Nephron progenitor cell (in vitro differentiated cells): ENCODE measurements at places on chromosomes 7 and 10.

DNA sequence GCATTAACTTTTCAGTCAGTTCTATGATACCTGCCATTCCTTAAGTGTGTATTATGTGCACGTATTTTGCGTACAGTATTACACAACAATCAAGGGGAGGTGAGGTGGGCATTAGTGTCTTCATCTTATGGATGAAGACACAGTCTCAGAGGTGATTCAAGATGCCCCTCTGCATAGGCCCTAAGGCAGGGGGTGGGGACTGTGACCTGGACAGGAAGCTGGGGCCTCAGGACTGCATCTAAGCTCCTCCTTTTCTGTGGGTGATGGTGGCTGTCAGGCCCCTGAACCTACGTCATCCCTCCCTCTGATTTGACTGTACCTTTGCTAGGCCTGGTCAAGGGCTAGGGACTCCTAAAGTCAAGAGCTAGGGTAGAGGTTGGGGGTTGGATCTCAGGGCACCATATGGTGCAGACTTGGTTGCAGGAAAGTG, 38.9 kb downstream of the HK1 start:
- DNase-seq: no peak

- DNase-seq: no peak
Observed at GRCh38 chr10:51653025-51653424, 46.4 kb downstream of the CSTF2T start.

- DNase-seq: no peak
Observed at GRCh38 chr7:4017785-4018184, 664.3 kb upstream of the FOXK1 start.

DNA sequence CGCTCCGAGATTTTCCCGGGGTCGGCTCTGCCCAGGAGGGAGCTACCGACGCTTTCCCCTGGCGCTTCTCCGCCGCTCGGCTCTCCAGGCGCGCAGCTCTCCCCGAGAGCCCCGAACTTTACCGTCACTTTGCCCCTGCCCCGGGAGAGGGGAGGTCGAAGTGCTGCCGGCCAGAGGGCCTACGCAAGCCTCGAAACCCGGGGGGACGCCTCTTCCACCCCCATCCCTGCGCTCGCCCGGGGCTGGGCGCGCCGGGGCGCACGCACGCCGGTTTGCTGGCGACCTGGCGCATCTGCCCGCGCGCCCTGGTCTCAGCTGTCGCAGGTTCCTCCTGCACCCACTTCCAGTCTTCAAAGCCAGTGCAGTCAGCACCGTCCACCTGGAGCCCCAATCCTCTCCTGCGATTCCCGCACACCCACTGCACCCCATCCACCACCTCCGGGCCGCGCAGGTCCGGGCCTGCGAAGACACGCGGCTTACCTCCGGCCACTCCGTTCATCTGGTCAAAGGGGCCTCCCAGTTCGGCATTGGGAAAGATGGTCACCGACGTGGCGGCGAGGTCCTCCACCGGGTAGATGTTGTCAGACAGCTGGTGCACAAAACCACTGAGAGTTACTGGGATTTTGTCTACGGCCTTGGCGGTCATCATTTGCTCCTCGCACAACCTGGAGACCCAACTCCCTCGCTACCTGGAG, 638 bp downstream of the EGR2 start:
- DNase-seq: peak; percentile 20

DNA sequence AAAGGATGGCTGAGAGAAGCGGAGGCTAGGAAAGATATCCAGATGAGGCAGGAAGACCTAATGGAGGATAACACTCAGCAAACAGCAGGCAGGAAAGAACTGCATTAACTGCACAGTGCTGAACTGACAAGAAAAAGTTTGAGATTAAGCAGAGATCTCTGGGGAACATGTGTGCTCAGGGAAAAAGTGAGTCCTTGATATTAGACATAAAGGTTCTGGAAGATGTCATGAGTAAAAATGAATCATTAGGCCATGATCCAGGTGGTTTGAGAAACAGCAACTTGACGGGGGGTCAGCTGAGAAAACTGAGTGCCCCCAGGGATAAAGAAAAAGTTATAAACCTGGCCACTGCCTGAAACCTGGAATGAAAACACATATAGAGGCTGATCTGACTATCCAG, 27.3 kb upstream of the ANK3 start:
- DNase-seq: no peak

DNA sequence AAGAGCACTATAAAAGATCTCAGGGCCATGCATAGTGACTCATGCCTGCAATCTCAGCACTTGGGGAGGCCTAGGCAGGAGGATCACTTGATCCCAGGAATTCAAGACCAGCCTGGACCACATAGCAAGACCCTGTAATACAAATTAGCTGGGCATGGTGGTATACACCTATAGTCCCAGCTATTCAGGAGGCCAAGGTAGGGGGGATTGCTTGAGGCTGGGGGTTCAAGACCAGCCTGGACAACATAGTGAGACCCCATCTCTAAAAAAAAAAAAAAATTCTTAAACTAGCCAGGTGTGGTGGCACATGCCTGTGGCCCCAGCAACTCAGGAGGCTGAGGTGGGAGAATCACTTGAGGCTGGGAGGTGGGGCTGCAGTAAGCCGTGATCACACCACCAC, 15.8 kb downstream of the STYXL1 start:
- no peak for DNase-seq

DNA sequence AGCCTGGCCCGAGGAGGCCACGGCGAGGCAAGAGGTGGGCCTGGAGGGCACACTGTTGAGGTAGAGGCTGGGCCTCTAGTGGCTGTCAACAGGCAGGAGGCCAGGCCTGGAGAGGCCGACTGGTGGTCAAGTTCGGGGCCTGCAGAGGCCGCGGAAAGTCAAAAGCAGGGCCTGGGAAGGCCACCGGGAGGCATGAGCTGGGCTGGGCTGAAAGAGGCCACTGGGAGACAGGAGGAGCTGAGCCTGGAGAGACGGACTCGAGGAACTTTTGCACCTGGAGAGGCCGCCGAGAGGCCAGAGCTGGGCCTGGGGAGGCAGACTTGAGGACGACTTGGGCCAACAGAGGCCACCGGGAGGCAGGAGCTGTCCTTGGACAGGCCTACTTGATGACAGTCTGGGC, 321.2 kb downstream of the ZNF479 start:
- DNase-seq: no peak

- no peak for DNase-seq
Observed at GRCh38 chr7:120190566-120190965, 82.4 kb upstream of the KCND2 start.

DNA sequence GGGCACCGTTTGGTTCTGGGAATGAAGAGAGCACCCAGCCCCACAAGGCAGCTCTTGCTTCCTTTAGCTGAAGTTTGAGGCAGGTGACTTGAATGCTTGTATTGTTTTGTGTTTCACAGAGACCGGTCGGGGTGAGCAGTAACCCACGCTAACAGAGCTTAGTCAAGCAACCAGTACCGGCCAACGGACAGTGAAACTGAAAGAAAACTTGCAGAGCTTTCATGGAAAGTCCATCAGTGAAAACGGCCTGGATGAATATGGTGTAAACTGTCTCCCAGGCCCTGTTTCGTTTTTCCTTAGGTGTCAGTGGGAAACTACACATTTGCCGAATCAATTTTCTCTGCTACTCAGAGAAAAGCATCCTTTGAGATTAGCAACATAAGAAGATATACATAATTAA, 101.1 kb downstream of the LYZL1 start:
- DNase-seq: no peak

- no peak for DNase-seq
Observed at GRCh38 chr7:127907110-127908040, 123.9 kb downstream of the LRRC4 start.

DNA sequence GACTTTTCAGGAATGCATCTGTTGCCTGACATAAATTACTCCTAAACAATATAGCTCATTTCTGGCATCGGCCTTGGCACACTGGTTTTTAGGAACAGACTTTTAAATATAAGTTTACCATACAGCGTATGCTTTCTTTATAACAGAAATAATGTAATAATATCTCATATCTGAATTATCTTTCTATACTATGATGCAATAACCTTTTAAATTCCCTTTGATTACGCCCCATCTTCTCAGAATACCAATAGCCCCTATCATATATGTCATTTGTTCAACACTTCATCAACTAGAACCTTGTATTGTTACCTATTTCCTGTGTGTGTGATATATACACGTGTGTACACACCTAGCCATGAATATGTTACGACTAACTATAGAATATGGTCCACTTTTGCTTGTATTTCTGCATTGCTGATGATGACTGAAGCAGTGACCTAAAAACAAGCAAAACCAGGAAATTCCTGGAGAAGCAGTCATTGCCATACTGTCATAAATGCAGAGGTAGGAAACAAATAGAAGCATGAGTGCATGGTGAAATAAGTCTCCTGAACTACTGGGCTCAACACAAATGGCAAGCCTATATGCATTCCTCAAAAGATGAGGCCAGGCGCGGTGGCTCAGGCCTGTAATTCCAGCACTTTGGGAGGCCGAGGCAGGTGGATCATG, 618.4 kb upstream of the NRP1 start:
- DNase-seq: no peak

GRCh38 chr7:25399000-25399750, 170.9 kb upstream of the NPVF start:
- no peak for DNase-seq

- no peak for DNase-seq
Observed at GRCh38 chr10:76017733-76018433, 586.5 kb downstream of the LRMDA start.

DNA sequence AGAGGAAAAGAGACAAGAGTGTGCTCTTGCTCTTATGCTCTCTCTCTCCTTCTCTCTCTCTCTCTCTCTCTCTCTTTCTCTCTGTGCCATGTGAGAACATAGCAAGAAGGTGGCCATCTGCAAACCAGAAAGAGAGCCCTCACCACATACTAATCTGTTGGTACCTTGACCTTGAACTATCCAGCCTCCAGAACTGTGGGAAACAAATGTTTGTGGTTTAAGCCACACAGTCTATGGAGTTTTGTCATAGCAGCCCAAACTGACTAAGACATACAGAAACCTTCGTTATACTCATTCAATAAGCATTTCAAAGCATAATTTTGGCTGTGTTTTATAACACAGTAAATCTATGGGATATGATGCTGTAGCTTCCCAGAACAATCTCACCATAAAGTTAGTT, 56.4 kb upstream of the PLPP4 start:
- DNase-seq: no peak

DNA sequence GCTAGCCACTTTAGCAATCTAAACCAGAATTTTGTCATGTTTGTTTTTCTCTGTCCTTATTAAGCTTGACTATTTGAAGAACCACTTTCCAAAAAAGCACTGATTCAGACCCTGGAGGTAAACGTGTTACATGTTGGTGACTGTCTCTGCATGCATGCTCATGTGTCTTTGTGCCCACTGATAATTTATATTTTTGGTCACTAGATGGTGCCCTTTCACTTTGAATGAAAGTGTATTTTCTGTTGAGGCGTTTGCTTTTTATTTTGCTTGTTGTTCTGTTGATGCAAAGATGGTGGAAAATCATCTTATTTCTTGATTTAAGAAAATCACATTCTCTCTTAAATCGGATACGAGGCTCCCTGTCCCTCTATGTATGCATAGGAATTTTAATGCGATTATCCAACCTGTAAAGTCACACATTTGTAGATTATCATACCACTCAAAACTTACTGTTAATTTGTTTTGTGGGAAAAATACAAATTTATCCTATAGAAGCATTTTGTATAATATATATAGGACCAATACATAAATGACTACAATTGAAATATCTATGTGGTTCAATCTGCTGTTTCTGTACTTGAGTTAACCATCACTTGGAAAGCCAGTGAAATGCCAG, 269.3 kb downstream of the BICC1 start:
- DNase-seq: peak; percentile 12

DNA sequence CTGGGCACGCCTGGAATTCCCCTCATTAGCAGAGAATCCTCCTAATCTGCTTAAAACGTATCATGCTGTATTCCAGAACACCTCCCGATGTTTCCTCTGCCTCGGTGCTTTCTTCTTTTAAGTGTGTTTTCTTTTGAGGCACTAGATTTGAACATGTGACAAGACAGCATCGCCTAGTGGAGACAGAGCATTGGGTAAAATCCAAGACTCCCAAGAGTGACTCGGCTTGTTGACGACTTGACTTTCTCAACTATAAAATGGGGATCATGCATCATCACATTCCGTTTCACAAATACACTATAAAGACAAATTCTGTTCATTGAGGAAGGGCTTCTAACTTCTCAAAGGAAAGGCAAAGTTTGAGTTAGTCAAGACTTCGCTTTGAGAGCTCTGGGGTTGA, 105.6 kb upstream of the RNF32 start:
- DNase-seq: no peak

- no peak for DNase-seq
Observed at GRCh38 chr10:26090762-26091161, 125.8 kb upstream of the GAD2 start.

DNA sequence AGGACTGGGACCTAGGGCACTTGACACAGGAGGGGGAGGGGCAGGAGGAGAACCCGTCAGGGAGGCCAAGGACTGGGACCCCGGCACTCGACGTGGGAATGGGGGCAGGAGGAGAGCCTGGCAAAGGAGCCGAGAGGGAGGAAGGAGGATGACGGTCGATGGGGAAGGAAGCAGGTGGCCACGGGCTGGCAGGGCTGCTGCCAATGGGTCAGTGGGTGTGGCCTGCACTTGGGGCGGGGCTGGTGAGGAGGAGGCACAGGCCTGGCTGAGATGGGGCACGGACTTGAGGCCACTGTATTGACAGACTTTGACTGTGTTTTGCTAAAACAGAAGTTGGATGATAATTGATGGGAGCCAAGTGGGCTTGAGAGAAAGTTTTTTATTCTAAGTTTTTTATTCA, 68.9 kb downstream of the RBM33 start:
- DNase-seq: no peak
